ENCODE measurements at places on chromosomes 12 and 14.

GRCh38 chr12:116708826-116709756 lies 28.8 kb downstream of the SPRING1 start:
- DNase-seq: peak; percentile 58

GRCh38 chr14:99195602-99196309 lies 76.2 kb downstream of the BCL11B start:
- no peak for DNase-seq

- DNase-seq: no peak
These were observed 59.3 kb upstream of the SLC24A4 start for GRCh38 chr14:92263681-92264080.

GRCh38 chr14:38248321-38249028 lies 7.4 kb downstream of the CLEC14A start:
- DNase-seq: no peak

DNA sequence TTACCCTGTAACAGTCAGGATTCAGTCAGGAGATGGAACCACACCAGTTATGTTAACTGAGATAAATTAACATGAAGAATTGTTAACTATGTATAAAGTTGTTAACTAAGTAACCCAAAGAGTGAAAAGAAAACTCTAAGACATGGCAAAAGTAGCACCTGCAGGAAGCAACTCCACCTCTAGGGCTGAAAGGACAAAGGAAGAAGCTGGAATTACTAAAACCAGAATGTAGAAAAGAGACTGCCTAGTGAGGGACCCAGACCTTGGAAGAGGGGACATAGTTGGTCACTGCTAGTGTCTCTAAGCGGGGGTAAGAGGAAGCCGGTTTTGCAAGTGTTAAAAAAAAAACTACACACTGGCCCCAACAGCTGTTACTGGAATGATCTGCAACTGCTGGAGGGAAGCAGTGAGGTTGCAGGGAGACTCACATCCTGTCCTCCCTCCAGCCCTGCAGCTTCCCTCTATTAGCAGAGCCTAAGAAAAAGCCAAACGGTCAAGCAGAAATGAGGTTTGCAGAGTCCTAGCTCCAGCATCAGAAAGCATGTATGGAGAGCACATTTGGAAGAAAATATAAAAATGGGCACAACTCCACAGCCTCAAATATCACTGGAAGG lies 39.8 kb downstream of the GPR135 start:
- peak; percentile 57 for DNase-seq

- DNase-seq: no peak
These were observed 76.6 kb downstream of the PTPRB start for GRCh38 chr12:70560671-70561070.

DNA sequence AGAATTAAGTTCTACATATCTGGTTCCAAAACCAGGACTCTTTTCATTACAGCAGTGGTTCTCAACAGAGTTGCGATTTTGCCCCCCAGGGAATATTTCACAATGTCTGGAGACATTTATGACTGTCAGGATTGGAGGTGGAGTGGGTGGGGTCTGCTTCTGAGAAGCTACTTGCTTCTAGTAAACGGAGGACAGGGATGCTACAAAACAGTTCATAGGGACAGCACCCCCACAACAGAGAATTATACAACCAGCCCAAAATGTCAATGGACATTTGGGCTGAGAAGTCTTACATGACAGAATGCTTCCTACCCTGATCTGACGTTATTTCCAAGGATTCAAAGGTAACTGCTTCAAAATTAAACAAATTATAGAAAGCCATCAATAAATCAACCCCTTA lies 739 bp upstream of the SPATA7 start:
- no peak for DNase-seq

DNA sequence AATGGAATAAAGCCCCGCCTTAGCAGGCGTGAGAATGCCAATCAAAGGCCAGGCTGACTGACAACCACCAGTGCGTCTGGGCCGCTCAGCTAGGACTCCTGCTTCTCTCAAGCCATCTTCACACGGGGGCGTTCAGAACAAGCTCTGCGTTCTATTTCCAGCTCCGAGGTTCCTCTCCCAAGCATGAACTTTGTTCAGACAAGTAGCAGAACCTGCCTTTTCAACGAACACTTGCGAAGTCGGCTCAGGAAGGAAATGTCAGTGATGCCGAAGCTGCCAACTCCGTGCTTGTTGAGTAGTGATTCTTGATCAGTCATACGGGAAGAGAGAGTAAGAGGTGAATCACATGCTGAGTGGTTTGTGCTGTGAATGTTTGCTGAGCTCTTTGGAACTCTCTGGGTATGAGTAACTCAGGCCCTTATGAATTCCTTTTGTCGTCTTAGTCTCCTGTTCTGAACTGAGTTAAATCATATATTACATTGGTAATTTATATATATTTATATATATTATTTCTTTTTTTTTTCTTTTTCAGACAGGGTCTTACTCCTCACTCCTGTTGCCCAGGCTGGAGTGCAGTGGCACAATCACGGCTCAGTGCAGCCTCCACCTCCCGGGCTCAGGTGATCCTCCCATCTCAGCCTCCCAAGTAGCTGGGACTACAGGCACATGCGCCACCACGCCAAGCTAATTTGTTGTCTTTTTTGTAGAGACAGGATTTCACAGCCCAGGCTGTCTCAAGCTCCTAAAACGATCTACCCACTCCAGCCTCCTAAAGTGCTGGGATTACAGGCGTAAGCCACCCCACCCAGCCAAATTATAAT lies 29.4 kb upstream of the BCL7A start:
- DNase-seq: peak; percentile 99

- DNase-seq: no peak
These were observed 13.8 kb downstream of the PLD4 start for GRCh38 chr14:104938436-104938835.

GRCh38 chr12:45425426-45425825 lies 209.5 kb downstream of the ANO6 start:
- DNase-seq: peak; percentile 78

- DNase-seq: no peak
These were observed 7.1 kb upstream of the KICS2 start for GRCh38 chr12:64229240-64229639.

GRCh38 chr12:73547421-73547820 lies 990.2 kb upstream of the ATXN7L3B start:
- no peak for DNase-seq

DNA sequence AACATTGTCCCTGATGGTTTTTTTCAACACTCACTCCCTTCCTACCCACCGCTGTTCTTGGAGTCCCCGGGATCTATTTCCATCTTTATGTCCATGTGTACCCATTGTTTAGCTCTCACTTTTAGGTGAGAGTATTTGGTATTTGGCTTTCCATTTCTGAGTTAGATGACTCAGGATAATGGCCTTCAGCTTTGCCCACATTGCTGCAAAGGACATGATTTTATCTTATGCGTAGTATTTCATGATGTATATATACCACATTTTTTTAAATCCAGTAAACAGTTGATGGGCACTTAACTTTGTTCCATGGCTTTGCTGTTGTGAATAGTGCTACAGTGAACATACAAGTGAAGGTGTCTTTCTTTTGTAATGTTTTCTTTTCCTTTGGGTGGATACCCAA lies 123.5 kb upstream of the KITLG start:
- no peak for DNase-seq

DNA sequence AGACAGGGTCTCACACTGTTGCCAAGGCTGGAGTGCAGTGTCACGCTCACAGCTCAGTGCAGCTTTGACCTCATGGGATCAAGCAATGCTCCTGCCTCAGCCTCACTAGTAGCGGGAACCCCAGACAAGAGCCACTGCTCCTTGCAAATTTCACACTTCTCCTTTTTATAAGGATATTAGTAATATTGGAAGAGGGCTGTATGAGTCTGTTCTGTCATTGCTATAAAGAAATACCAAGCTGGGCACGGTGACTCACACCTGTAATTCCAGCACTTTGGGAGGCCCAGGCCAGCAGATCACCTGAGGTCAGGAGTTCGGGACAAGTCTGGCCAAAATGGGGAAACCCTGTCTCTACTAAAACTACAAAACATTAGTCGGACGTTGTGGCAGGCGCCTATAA lies 12.9 kb upstream of the ORAI1 start:
- DNase-seq: no peak

GRCh38 chr12:113903381-113903863 lies 62.7 kb downstream of the RBM19 start:
- DNase-seq: peak; percentile 85

DNA sequence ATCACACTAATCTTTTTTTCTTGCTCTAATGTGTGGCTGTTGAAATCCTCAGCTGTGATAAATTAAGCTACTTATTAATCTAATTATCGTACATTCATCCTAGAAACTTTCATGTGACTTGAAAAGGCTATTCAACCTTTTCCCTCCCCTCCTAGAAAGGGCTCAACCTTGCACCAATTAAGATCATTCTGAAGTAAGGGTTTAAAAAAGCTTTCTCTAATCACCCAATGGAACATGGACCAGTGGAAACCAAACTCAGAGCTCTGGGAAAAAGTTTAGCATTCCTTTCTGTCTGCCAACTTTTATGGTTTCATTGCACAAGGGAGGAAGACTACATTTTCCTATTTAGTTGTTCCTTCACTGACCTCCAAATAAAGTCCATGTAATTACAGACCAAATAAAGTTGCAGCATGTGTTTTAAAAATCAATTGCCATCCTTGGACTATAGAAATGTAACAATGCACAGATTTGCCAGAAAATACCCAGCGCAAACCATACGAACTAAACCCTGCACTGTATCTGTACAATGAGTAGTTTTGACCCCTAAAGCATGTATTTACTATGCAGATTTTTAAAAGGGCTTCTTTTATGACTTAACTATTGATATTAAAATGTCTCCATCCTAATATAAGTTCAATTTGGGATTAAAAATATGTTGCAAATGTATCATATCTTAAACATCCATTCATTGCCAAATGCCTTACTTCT lies 142.6 kb upstream of the OTX2 start:
- DNase-seq: no peak

DNA sequence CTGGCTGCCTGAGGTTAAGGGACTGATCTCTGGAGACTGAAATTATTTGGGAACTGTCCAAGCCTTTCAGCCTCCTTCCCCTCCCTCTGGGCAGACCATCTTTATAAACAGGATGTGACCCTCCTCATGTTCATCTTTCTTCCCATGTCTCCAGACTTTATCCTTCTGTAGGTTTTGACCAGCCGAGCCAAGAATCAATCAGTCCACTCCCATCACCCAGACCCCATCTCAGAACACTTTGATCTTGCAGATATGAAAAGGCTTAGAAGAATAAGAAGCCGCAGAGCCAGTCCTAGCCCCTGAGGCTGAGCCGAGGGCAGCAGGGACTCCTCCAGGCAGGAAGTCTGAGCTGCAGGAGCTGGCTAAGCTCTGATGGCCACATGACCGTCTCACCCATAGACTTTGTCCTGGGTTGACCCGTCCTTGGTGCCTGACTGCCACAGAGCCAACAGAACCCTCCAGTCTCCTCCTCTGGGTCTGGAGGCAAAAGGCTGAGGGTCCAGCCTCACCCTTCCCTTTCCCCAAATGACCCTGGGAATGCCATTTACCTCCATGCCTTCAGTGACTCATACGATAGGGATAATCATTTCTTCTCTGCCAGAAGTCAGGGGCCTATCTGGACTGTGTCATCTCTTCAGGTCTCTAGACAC lies 1.6 kb downstream of the KRT71 start:
- no peak for DNase-seq

DNA sequence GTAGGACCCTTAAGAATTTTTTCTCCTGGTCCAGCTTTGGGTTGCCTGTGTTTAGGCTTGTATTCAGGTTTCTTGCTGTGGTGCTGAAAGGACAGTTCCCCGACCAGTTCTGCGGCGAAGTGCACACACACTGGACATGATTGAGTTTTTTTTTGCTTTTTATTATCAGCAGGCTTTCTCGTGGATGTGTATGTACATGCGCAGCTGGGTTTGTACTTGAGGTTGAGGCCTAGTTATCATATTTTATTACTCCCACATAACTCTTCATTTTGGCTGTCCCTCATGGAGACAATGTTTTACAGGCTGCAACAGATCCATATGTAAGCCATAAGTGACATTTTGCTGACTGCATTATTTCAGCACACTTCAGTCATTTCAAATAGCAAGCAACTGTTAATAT lies 2.5 kb downstream of the SCN8A start:
- peak; percentile 79 for DNase-seq

- no peak for DNase-seq
These were observed 55.0 kb upstream of the C12orf50 start for GRCh38 chr12:88084210-88084609.

- no peak for DNase-seq
These were observed 63.5 kb downstream of the GALNT16 start for GRCh38 chr14:69323266-69323998.

DNA sequence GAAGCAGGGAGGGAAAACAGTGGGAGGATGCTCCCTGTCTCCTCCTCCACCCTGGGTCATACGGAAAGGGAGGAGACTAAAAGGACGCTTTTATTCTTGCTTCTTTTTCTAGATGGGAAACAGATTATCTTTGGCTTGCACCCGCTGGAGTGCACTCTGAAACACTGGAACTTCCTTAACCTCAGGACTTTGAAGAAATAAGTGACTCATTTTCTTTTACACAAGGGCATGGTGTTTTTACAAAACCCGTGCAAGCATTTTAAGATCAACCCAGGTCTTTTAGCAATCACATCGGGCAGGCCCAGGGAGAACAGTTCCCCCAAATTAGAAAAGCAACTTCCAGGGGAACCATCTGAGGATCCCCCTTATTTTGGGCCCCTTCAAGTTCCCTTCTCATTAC lies 80.9 kb upstream of the TSPAN11 start:
- DNase-seq: no peak

- DNase-seq: no peak
These were observed 31.9 kb upstream of the DLK1 start for GRCh38 chr14:100694579-100695422.

- peak; percentile 36 for DNase-seq
These were observed 30.9 kb upstream of the WDR89 start for GRCh38 chr14:63672417-63673180.

DNA sequence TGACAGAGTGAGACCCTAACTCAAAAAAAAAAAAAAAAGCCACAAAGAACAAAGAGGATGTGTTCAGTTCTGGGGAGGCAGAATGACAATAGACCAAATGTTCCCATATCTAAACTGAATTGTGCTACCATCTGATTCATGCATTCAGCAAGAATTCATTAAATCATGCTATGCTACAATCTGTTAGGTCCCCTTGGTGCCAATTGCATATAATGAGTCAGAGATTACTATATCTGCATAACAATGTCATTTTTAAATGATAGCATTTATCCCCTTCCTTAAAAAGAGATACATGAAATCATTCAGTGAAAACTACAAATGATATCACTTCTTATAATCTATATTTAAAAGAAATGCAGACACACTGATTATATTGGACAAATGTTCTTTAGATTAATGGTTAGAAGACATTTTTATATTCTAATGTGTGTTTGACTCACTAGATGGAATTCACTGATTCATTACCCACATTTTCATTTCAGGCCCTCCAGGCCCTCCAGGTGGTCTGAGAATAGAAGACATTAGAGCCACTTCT lies 207.6 kb upstream of the PDZRN4 start:
- DNase-seq: peak; percentile 2

- DNase-seq: peak; percentile 30
These were observed 49.2 kb downstream of the GALNT4 start for GRCh38 chr12:89475203-89475990.

GRCh38 chr12:78559886-78560285 lies 304.7 kb upstream of the SYT1 start:
- no peak for DNase-seq

GRCh38 chr14:104805941-104806624 lies 5.2 kb downstream of the ZBTB42 start:
- DNase-seq: no peak
